ENCODE measurements at places on chromosomes 4 and X.

DNA sequence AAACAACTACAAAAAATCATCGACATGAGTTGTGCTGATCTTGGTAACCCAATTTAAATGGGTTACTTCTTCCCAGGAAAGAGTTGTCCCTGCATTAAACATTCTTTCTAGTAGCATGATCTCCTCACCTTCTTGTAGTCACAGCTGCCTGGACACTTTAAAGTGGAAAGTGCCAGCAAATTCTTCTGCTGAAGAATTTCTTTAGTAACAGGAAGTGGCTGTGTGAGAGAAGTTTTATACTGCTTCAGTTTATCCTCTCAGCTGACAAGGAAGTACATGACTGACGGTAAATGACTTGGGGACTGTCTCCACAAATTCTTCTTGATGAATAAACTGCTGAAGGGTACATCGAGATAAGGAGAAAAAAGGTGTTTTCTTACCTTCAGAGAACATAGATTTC, 18.2 kb upstream of the TNIP3 start:
- no peak for DNase-seq

GRCh38 chrX:136835761-136836160, 44.8 kb downstream of the RBMX start:
- DNase-seq, result no peak

DNA sequence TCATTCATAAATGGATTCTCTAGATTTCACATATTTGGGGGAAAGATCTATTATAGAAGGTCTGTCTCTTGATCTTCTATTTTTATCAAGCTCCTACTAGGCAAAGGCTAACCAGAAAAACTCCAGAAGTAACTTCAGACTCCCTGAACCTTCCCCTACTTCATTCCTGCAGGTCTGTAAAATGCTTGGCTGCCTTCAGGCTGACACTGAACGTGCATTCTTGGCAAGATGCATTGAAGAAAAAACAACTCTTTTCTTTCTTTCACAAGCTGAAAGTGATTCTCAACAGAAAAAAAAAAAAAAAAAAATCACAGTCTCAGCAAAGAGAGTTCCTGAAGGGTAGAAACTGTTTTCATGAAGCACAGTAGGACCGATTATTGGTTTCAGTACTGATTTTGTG, 12.7 kb downstream of the OPHN1 start:
- DNase-seq, result no peak

DNA sequence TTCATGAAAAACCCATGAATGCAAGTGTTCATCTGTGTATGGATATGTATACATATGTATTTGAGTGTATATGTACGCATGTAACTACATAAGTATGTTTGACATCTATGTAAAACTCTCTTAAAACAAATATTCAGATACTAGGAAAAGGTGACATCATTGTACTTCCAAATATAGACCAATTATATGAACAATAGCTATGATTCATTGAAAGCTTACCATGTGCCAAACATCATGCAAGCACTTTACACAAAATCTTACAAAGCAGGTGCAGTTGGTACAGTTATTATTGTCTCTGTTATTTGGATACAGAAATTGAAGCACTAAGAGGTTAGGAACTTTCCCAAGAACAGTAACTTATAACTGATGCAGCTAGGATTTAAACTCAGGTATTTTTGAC, 21.4 kb downstream of the MAGEB17 start:
- no peak for DNase-seq

- DNase-seq, result no peak
These were observed 162.4 kb downstream of the ASB9 start for GRCh38 chrX:15107367-15107988.

- DNase-seq, result no peak
These were observed 13.6 kb upstream of the TBC1D14 start for GRCh38 chr4:6896035-6896434.

GRCh38 chr4:134780244-134780643, 578.7 kb upstream of the PABPC4L start:
- DNase-seq, result no peak

GRCh38 chr4:10115797-10116568, 616 bp downstream of the WDR1 start:
- peak; percentile 49 for DNase-seq

Data from adrenal gland (tissue), 19 donors.